ENCODE measurements at places on chromosomes 1 and 21.

- DNase-seq: no peak
These were observed 35.5 kb downstream of the COLGALT2 start for GRCh38 chr1:184002071-184002470.

DNA sequence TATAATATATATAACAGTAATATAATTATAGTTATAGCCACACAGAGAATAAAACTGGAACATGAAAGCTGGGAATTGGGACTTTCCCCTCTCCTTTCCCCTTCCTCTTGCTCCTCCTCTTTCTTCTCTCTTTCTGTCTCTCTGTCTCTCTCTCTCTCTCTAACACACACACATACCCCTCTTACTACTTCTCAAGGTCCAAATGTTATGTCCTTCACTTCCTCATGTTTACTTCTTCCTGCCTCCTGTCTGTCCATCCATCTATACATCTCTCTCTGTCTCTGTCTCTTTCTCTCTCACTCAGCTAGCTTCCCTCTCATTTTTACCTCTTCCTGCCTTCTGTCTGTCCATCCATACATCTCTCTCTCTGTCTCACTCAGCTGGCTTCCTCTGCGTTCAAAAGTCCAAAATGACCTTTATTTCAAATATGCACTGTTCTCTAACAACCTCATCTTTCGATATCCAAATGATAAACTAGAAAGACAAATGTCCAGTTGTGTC, 261.1 kb downstream of the SIPA1L2 start:
- no peak for DNase-seq

- no peak for DNase-seq
These were observed 74.2 kb downstream of the DTL start for GRCh38 chr1:212109728-212110127.

GRCh38 chr1:213714645-213715044, 273.1 kb upstream of the PROX1 start:
- no peak for DNase-seq

- DNase-seq: no peak
These were observed 136.8 kb downstream of the TYW3 start for GRCh38 chr1:74869702-74870101.

DNA sequence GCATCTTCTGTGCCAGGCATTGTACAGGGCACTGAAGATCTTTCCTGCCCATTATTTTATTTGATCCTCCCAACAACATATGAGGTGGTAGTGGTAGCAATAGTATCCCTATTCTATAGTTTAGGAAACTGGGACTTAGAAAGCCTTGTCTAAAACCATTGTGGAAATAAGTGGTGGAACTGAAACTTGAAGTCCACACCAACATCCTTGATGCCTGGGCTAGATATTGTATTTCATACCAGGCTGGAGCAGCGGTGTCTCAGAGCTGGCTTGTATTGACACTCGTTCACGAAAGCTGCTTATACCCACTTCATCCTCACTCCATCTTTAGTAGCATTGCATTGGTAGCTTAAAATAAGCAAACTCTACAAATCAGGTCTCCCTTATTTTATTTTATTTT, 9.7 kb upstream of the CTSS start:
- DNase-seq: no peak

DNA sequence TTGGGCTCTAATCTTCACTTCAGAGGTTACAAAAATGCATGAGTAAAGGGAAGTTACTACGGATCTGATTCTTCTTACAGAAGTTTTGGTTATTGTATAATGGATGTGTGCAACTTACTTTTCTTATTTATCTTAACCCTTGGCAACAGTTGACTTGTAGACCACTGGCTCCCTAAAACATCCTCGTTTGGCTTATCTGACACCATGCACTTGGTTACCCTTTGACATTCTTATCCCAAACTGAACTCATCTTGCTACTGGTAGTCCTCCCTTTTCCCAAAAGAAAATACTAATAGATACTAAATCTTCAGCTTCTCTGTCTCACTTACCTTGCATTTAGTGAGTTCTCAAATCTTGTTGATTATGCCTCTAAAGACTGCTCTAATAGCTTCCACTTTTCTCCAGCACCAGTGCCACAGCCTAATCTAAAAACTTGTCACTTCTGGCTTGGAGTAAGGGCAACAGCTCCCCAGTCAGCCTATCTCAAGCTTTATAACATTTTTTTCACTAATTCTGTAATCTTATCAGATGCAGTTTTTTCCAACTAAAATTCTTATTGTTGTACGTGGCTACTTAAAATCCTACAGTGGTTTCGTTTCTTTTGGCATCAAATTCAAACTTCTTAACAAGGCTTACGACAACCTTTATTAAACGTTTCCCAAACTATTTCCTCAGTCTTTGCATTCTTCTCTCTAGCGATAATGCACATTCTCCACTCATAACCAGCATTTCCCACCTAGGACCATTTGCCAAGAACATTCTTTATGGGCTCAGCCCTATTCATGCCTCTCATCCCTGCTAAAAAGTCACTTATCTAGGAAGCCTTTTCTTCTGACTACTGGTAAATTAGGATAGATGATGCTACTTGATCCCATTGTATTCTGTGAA, 204.2 kb downstream of the KCNT2 start:
- DNase-seq: no peak

DNA sequence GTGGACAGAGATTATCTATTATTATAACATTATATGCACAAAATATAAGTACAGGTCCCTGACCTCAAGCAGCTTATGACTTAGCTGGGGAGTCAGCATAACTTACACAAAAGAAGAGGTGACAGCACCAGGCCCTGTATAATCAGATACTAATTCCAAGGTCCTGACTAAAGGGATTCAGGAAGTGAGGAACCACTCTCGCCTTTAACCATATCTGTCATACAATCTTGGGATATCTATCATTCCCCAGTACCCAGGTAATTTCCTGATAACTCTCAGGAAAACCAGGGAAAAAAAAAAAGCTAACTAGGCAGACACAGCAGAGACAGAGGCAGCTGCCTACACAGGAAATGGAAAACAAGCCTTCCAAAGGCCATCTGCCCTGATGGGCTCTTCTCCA, 78.5 kb upstream of the CAMK1G start:
- DNase-seq: no peak

- DNase-seq: no peak
These were observed 6.1 kb upstream of the ADAM15 start for GRCh38 chr1:155044812-155045657.

DNA sequence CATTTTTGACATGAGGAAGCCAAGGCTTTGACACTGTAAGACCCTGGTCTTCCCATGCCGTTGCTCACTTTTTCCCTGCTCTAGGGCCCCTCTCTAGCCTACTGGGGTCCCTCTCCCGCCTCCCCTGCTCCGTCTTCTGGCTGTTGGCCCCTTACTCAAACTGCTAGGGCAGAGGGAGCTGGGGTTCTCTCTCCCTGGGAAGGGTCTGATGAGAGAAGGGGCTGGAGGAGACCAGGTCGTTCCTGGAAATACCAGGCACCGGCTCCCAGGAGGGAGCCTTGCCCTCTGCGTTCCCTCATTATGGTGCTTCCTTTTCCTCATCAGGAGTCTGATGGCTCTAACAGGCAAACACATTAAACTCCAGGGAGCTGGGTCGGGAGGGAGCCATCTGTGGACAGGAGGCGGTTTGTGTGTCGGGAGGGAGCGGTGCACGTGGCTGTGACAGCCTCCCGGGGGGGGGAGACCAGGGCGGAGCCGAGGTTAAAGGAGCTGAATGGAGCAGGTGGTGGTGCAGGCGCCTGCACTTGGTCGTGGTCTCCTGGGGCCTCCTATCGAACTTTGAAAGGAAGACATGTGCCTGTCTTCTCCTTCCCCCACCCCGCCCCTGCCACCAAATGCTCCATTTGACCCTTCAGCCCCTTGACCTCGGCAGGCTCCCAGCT, 35.4 kb upstream of the LHX4 start:
- no peak for DNase-seq

- no peak for DNase-seq
These were observed 120.6 kb downstream of the SYF2 start for GRCh38 chr1:25111706-25112105.

DNA sequence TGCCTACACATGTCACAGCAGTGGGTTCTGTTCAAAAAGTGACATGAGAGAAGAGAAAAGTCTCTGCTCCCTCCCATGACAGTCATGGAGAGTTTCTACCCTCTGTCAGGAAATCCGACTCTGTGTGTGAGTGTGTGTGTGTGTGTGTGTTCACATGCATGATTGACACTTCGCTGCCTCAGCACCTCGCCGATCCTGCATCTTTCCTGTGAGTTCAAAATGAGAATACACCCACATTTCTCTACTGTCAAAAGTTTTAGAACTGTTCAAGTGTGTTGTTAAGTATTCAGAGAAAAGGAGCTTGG, 46.2 kb upstream of the COX20 start:
- DNase-seq: no peak

DNA sequence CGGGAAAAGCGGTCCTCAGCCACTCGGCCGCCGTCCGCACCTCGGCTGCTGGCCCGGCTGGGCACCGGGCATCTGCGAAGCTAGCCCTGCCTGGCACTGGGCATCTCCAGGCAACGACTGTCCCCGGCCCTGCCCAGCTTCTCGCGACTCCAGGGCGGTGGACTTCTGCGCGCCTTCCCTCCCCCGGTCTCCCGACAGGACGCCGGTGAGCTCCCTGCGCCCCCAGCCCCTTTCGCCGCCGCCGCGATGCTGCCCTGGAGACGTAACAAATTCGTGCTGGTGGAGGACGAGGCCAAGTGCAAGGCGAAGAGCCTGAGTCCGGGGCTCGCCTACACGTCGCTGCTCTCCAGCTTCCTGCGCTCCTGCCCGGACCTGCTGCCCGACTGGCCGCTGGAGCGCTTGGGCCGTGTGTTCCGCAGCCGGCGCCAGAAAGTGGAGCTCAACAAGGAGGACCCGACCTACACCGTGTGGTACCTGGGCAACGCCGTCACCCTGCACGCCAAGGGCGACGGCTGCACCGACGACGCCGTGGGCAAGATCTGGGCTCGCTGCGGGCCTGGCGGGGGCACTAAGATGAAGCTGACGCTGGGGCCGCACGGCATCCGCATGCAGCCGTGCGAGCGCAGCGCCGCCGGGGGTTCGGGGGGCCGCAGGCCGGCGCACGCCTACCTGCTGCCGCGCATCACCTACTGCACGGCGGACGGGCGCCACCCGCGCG, 514 bp downstream of the FAM43B start:
- DNase-seq: no peak

DNA sequence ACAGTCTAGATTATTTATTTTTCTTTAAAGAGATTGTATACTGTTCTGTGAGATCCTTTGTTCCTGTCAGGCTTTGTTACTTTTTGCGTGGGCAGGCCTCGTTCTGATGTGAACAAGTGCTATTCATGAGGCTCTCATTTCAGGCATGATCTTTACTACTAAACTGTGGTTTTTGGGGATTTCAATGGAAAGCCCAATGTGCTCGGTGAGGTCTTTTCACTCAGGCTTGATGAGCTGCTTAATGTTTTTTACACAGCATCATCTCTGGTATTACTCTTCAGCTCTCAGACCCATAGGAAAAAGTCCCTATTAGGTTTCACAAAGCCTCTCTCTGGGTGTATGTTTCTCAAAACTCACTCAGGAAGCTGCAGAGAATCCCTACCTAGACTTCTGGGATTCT, 419.4 kb downstream of the GPATCH2 start:
- DNase-seq: no peak

- no peak for DNase-seq
These were observed 57.9 kb upstream of the TENT5B start for GRCh38 chr1:27070390-27071048.

- no peak for DNase-seq
These were observed 3.5 kb upstream of the SSX2IP start for GRCh38 chr1:84693785-84694184.

Measured in omental fat pad (tissue), 4 donors.